ENCODE measurements at places on chromosomes 2 and 18. TPM values are rescaled to one million over a fixed set of nuclear protein-coding genes. Genes with fewer than 3 reads are reported as not detected.

Gene DPP10
- not detected for polyA plus RNA-seq

GRCh38 chr2:236161531-236161930, 6.7 kb downstream of the GBX2 start:
- no peak overlapping the region for H3K4me3 ChIP-seq
- peak; percentile 58 for DNase-seq
- no peaks in the 10 kb centered on the region for H3K36me3 ChIP-seq
- H3K27ac ChIP-seq = no peak overlapping the region
- H3K4me1 ChIP-seq = peaks cover 23% of the 10 kb centered on the region

- H3K36me3 ChIP-seq = no peaks in the 10 kb centered on the region
- no peak overlapping the region for H3K27ac ChIP-seq
- DNase-seq = no peak
- H3K4me3 ChIP-seq = no peak overlapping the region
- no peaks in the 10 kb centered on the region for H3K4me1 ChIP-seq
These were observed 1345.8 kb upstream of the LRRTM1 start for GRCh38 chr2:81650048-81650971.

DNA sequence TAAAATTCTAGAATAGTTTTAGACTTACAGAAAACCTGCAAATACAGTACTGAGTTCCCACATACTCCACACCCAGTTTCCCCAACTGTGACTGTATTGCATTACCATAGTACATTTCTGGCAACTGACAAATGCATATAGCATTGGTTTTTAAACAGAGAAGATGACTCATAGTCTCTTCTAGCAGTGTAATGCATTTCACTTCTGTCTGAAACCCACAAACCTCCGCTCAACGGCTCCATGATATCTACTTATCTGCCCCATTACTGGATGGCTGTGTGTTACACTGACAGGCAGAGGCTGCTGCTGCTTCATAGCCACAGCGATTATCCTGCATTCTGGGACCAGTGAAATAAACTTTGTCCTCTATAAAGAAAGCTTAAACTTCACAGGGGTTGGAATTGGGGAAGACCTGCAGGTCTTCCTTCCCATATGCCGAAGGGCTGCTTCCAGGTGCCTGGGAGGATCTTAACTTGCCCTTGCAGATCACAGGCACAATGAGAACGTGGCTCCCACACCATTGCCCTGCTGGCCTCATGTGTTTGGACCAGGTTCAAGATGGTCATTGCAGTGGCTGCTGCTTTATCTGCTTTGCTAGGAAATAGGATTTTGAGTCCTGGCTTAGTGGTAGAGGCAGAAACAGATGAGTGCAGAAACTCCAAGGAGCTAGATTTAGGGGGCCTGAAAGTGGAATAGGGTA, 742.6 kb upstream of the HS6ST1 start:
- no peaks in the 10 kb centered on the region for H3K36me3 ChIP-seq
- no peaks in the 10 kb centered on the region for H3K4me1 ChIP-seq
- no peak for DNase-seq
- H3K4me3 ChIP-seq = no peak overlapping the region
- no peak overlapping the region for H3K27ac ChIP-seq

Gene AGAP1
- polyA plus RNA-seq = 1.1 TPM

DNA sequence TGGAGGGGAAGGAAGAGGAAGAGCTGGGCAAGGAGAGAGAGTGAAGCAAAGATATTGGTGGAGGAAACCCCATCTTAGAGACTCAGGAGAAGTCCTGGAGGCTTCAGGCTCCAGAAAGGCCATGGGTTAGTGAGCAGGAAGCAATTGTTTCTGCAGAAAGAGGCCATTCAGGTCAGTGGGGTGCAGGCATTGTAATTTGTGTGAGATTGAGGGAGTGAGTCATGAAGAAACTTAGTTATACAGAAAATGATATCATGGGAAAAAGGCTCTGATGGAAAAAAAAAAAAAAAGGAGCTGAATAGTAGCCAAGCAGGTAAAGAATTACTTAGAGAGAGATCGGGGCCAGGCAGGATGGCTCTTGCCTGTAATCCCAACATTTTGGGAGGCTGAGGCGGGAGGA, 4.0 kb downstream of the EMILIN2 start:
- DNase-seq = no peak
- no peak overlapping the region for H3K27ac ChIP-seq
- H3K27me3 ChIP-seq = no peaks in the 10 kb centered on the region
- H3K36me3 ChIP-seq = no peaks in the 10 kb centered on the region
- peaks cover 29% of the 10 kb centered on the region for H3K4me1 ChIP-seq

Gene AGXT
- polyA plus RNA-seq = 0.61 TPM

- H3K36me3 ChIP-seq = no peaks in the 10 kb centered on the region
- no peak overlapping the region for H3K27ac ChIP-seq
- H3K4me1 ChIP-seq = no peaks in the 10 kb centered on the region
- H3K4me3 ChIP-seq = no peak overlapping the region
- no peaks in the 10 kb centered on the region for H3K27me3 ChIP-seq
- DNase-seq = no peak
These were observed 186.8 kb downstream of the TMEM247 start for GRCh38 chr2:46666044-46666679.

Gene CPO
- 0.10 TPM for polyA plus RNA-seq

DNA sequence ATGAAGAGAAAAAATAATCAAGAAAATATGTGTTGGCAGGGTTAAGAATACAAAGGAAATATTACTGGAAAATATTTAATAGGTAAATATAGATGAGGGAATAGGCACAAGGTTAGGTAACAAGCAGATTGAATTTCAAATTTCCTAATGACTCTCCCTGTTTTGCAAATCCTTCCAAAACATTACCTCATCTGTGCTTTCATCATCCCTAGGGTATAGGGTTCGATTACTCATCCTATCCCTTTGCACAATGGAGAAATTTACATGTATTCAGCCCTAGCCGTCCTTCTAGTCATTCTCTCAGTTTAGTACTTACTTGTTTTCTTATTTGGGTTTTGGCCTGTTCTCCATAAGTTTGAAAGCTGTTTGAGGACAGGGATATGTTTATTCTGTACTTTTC, 864.6 kb upstream of the FSHR start:
- H3K4me3 ChIP-seq = no peak overlapping the region
- no peaks in the 10 kb centered on the region for H3K27me3 ChIP-seq
- no peak for DNase-seq
- H3K36me3 ChIP-seq = no peaks in the 10 kb centered on the region
- H3K27ac ChIP-seq = no peak overlapping the region
- no peaks in the 10 kb centered on the region for H3K4me1 ChIP-seq

Gene VAMP8
- polyA plus RNA-seq = 223 TPM

- no peak overlapping the region for H3K4me3 ChIP-seq
- DNase-seq = peak; percentile 56
- H3K27me3 ChIP-seq = no peaks in the 10 kb centered on the region
- no peaks in the 10 kb centered on the region for H3K4me1 ChIP-seq
These were observed 49.1 kb downstream of the CENPO start for GRCh38 chr2:24842081-24843050.

Gene FABP1
- polyA plus RNA-seq = 3.6 TPM

DNA sequence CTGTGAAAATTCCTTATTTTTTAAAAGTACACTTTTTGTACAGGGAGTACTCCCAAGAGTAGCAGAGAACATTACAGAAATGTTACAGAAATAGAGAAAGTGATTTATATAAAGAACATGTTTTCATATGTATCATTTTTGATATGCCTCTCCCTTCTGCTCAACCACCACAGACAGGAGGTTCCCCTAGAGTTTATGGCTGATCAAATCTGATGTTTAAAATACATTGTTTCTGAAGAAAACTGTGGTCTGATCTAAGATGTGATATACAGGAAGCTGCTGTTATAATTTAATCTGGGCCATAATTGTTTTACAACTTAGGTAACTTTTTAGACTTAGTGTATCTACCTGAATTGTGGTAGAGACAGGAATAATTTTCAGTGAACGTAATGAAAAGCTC, 37.0 kb downstream of the STAT4 start:
- no peaks in the 10 kb centered on the region for H3K27me3 ChIP-seq
- H3K27ac ChIP-seq = peak overlapping the region; percentile 2
- H3K4me1 ChIP-seq = no peaks in the 10 kb centered on the region
- H3K36me3 ChIP-seq = no peaks in the 10 kb centered on the region
- no peak overlapping the region for H3K4me3 ChIP-seq

GRCh38 chr2:20179755-20180594, 45.0 kb downstream of the SDC1 start:
- no peaks in the 10 kb centered on the region for H3K27me3 ChIP-seq
- no peak overlapping the region for H3K27ac ChIP-seq
- DNase-seq = peak; percentile 70
- no peak overlapping the region for H3K4me3 ChIP-seq

Gene PROKR1
- polyA plus RNA-seq = not detected

DNA sequence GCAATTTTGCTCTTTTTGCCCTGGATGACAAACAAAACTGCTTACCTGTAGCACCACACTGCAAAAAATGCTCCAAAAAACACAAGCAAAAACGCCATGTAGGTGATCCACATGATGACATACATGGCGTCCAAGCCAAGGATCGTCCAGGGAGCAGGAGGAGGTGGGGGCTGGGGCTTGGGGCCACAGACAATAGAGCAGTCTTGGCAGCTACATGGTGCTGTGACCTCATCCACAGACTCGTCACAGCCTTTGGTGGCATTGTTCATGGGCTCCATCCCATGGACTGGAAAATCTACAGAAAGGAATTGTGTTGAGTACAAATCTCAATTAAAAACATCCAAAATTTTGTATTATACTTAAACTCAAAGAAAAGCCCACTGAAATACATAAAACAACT, 26.1 kb downstream of the NPC1 start:
- no peak overlapping the region for H3K27ac ChIP-seq
- no peak overlapping the region for H3K4me3 ChIP-seq
- no peaks in the 10 kb centered on the region for H3K4me1 ChIP-seq
- no peaks in the 10 kb centered on the region for H3K36me3 ChIP-seq
- no peaks in the 10 kb centered on the region for H3K27me3 ChIP-seq

DNA sequence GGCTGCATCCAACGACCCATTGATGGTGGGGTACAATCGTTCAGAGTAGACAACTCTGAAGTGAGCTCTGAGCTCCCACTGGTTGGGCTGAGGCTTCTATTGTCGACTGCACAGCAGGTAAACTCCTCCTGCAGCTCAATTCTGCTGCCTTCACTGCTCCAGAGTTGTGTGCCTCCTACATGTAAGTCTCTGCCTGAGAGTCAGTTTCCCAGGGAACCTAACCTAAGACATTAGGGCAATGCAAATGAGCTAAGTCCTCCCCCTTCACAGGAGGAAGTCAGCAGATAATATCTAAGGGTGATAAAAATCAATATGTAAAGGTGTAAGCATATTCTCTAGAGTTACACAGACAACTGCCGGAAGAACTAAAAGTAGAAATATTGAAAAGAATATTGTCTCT, 22.5 kb upstream of the ACYP2 start:
- no peaks in the 10 kb centered on the region for H3K36me3 ChIP-seq
- peak overlapping the region; percentile 71 for H3K27ac ChIP-seq
- H3K4me1 ChIP-seq = peaks cover 31% of the 10 kb centered on the region
- H3K4me3 ChIP-seq = no peak overlapping the region

Gene IL1R2
- 20.1 TPM for polyA plus RNA-seq

GRCh38 chr2:54464341-54464740, 8.2 kb downstream of the SPTBN1 start:
- H3K27me3 ChIP-seq = peaks cover 6% of the 10 kb centered on the region
- no peak for DNase-seq
- peaks cover 77% of the 10 kb centered on the region for H3K4me1 ChIP-seq
- H3K4me3 ChIP-seq = no peak overlapping the region
- no peaks in the 10 kb centered on the region for H3K36me3 ChIP-seq

Gene SLC5A7
- polyA plus RNA-seq = not detected

DNA sequence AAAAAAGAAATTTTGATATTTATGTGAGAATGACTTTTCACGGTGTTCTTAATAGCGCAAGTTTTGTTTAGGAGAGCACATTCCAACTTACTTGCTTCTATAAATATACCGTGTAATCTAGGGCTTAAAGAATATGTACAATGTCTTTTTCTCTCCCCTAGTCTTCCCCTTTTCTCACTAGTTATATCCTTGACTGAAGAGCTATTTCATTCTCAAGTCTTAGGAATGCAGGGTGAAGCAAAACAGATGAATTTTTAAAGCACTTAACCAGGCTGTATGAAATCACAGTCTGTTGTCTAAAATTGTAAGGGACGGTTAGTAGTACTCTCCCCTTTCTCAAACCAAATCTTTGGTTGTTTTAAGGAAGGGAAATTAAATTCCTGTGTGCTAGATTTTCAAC, 29.6 kb upstream of the SLC30A6 start:
- H3K27me3 ChIP-seq = no peaks in the 10 kb centered on the region
- H3K4me3 ChIP-seq = no peak overlapping the region
- DNase-seq = no peak
- peaks cover 2% of the 10 kb centered on the region for H3K36me3 ChIP-seq
- no peak overlapping the region for H3K27ac ChIP-seq

GRCh38 chr18:23452347-23452727, 750 bp upstream of the RIOK3 start:
- peak overlapping the region; percentile 76 for H3K4me3 ChIP-seq
- DNase-seq = no peak
- H3K4me1 ChIP-seq = peaks cover 47% of the 10 kb centered on the region
- H3K36me3 ChIP-seq = no peaks in the 10 kb centered on the region

Data from spleen (tissue), 13 donors.